Right forelimb (tissue), 1 donor: ENCODE measurements at places on chromosomes 12 and 14.

DNA sequence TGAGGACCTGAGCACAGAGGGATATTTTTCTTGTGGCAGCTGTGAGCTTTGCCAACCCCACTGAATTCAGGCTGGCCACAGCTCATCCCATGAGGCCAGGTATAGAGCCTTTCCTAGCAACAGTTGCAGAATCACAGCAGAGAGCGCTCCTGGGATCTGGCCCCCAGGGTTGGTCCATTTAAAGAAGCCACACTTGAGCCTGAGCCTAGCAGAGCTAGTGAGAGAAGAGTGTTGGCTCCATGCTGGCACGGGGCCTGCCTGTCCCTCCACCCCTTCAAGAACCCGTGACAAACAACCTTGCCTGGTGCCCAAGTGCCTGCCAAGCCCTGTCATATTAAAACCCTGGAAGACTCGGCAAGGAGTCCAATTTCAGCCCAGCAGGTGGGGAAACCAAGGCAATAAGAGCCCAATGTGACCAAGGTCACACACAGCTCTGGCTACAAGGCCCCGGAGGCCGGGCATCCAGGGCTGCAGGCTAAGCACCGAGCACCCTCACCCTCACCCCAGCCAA is 91.6 kb downstream of the LRRC74A start:
- no peak for DNase-seq

DNA sequence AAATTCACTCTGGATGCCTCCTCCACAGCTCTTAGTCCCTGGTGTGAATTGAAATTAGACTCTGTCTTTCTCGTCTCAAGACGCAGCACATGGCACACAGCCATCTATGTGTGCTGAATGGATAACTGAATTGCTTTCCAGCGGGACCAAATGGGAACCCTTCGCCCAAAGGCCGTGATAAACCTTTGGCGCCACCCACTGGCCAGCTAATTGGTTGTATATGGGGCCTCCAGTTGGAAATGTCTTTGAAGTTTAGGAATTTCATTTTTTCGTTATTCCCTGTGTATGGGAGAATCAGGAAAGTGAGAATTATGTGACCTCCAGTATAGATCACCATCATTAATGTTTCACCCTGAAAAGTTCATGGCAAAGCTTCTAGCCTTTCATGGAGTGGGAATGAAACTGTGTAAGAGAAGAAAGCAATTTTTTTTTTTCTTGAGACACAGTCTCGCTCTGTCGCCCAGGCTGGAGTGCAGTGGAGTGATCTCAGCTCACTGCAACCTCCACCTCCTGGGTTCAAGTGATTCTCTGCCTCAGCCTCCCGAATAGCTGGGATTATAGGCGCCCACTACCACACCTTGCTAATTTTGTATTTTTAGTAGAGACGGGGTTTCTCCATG is 9.8 kb upstream of the HSP90AA1 start:
- DNase-seq = peak; percentile 88

- no peak for DNase-seq
Observed at GRCh38 chr14:39243831-39244230, 10.1 kb downstream of the MIA2 start.

DNA sequence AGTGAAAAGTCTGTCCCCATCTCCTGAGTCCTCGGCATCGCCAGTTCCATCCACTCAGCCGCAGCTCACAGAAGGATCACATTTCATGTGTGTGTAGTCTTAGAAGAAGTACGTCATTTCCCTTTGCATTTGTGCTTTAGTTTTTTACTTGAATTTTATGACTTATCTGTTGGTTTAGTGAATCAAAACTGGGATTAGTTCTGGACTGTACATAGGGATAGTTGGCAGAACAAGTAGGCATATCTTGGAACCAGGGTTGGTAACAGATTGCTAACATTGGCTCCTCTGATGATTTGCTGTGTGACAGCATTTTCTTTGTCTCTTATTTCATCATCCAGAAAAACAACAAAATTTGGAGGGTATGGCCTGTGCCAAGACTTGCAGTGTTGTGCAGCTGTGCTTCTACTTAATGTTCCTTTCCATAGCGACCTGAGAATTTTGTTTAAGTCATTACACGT is 69.6 kb upstream of the AEBP2 start:
- DNase-seq = peak; percentile 60

GRCh38 chr12:100404769-100405407 is 48.0 kb downstream of the SLC17A8 start:
- DNase-seq = no peak

GRCh38 chr14:99655521-99655920 is 10.6 kb downstream of the HHIPL1 start:
- DNase-seq = no peak
